ENCODE measurements at places on chromosomes 4 and X. TPM values are rescaled to one million over a fixed set of nuclear protein-coding genes. Genes with fewer than 3 reads are reported as not detected.

Gene HDAC8
- total RNA-seq = 23.8 TPM

Gene UGT2B11
- total RNA-seq = not detected

Gene SNCA
- total RNA-seq = 12.2 TPM

Gene TIGD4
- 0.35 TPM for total RNA-seq

Gene SLBP
- 105 TPM for total RNA-seq

Gene ZMAT1
- total RNA-seq = 3.0 TPM

Gene FAM9B
- total RNA-seq = not detected

Gene RTL5
- 0.13 TPM for total RNA-seq

Gene CT83
- total RNA-seq = not detected

Gene ENPP6
- total RNA-seq = 3.0 TPM

Gene HSFX1
- 0.50 TPM for total RNA-seq

Gene MAGED4
- total RNA-seq = 0.53 TPM

Gene NPY2R
- not detected for total RNA-seq

Gene ASB9
- total RNA-seq = 1.4 TPM

Gene NR0B1
- not detected for total RNA-seq

Gene GCNA
- 5.3 TPM for total RNA-seq

Gene NSUN7
- total RNA-seq = 1.0 TPM

Gene PRICKLE3
- 20.3 TPM for total RNA-seq

Gene CT45A2
- total RNA-seq = not detected

Gene GAB1
- total RNA-seq = 0.86 TPM

Gene CCDC110
- total RNA-seq = not detected

Gene MAGEA10
- not detected for total RNA-seq

Gene NALF2
- 0.18 TPM for total RNA-seq

Gene NIPAL1
- 0.78 TPM for total RNA-seq

Gene GPM6B
- not detected for total RNA-seq

Gene MTMR8
- 5.7 TPM for total RNA-seq

Gene SPANXB1
- not detected for total RNA-seq

Gene PLAC8
- total RNA-seq = 182 TPM

Gene RFC1
- total RNA-seq = 72.2 TPM

Gene TDO2
- not detected for total RNA-seq

Gene CSN1S1
- not detected for total RNA-seq

Gene GRPR
- not detected for total RNA-seq

Gene MAGEA2B
- not detected for total RNA-seq

Gene PAGE4
- total RNA-seq = not detected

Gene DCX
- total RNA-seq = not detected

Gene AREG
- total RNA-seq = 0.25 TPM

Gene CFI
- not detected for total RNA-seq

Gene CCDC160
- not detected for total RNA-seq

Gene RGN
- not detected for total RNA-seq

Gene GPR173
- total RNA-seq = not detected

Gene DGKK
- not detected for total RNA-seq

Gene CT45A8
- total RNA-seq = not detected

Gene NUDT10
- total RNA-seq = 0.33 TPM

Gene SHISA3
- total RNA-seq = 0.58 TPM

Gene CXorf49
- total RNA-seq = not detected

Gene PPBP
- total RNA-seq = not detected

Gene TBX22
- not detected for total RNA-seq

Gene PAK3
- 1.4 TPM for total RNA-seq

Gene DRP2
- total RNA-seq = 0.88 TPM

Gene HTN1
- total RNA-seq = not detected

Gene SCRG1
- total RNA-seq = not detected

Gene SSX3
- not detected for total RNA-seq

Gene GAGE13
- not detected for total RNA-seq

Gene DCAF8L2
- not detected for total RNA-seq

Data from activated CD4-positive, alpha-beta memory T cell treated with anti-CD3 and anti-CD28 coated beads, Interleukin-2, amount 10 ng/mL, durations not matched to agents 7 days and 5 days (primary cell).